Adipocyte (in vitro differentiated cells): ENCODE measurements at places on chromosomes 1 and 21.

- DNase-seq, result no peak
Measured at GRCh38 chr1:41919764-41920397, 1.2 kb upstream of the HIVEP3 start.

DNA sequence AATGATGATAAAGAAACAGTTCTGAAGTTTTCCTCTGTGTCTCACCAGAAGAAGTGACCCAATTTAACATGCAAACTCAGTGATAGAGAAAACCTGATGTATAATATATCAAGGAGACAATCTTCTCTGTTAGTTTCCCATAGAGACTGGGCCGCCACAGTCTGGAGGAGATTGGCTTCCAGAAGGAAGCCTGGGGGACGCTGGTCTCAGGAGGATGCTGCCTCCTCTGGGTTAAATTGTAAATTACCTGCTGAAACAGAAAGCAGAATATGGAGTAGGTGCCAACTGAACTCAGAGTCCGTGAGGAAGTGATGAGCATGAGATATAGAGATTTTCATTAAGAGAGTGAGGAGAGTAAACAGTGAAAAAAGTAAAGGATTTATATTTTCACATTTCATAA lies 15.8 kb downstream of the OR14I1 start:
- DNase-seq, result no peak

GRCh38 chr1:188243456-188243855 lies 1414.7 kb downstream of the PLA2G4A start:
- no peak for DNase-seq

GRCh38 chr1:166062421-166063070 lies 104.3 kb downstream of the FAM78B start:
- no peak for DNase-seq

GRCh38 chr1:206466840-206467649 lies 3.2 kb upstream of the IKBKE start:
- no peak for DNase-seq

DNA sequence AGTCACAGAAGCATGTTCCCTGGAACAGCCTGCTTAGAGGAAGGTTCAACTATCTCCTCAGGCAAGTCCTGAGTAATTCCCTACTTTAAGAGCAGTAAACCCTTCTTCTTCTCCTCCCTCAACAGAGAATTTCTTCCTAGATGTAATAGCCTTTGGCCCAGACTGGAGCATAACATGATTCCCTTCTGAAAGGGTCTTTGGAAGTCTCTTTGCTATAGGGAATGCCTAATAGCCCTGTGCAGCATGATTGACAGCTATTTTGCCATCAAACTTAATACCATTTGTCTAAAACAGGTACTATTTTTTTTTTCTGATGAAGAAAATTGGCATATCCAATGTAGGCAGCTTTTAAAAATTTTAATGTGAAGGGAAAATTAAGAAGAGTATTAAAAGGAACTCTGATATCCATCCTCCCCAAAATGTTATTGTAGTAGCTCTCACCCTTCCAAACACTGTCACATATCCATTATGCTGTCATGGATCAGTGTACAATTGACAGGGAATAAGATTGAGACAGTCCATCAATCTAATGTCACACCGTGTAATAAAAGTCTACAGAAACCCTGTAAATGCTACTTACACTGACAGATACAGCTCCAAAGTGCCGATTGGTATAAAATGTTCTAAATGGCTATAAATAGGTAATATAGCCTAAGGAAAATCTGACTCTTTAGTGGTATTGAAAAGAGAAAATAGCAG lies 884.6 kb downstream of the TTLL7 start:
- DNase-seq, result no peak
